ENCODE measurements at places on chromosomes 12 and 14.

DNA sequence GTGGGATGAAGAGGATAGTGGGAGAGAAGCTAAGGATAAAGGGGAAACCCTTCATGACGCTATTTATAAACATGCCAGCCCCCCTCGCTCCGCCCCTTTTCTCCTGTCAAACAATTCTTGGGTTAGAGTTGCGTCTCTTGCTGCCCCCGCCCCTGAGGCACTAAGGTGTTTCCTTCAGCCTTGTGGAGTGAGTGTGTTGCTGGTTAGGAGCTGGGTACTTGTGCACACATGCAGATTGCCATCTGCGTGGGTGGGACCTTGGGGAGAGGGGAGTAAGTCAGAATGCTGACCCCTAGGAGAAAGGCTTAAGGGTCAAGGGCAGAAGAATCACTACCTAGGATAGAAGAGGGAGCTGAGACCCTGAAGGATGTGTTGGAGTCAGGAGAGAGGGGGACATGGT is 5.4 kb downstream of the FOXJ2 start:
- no peak for DNase-seq

GRCh38 chr12:76216585-76217472 is 131.4 kb downstream of the BBS10 start:
- no peak for DNase-seq

DNA sequence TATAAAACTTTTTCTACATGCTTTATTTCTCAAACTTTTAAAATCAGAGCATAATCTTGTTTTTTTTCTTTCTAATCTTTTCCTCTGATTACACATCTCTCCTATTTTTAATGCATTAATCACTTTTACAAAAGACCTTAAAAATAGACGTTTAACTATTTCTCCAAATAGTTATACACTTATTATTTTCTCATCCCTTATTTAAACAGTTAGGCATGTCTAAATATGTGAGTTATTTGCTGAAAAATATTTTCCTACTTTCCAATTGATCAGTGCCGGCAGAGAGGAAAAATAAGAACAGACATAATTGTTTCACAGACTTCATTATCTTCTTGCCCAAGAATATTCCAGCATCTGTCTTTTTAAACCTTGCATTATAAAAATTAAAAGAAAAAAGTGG is 28.7 kb upstream of the RHOJ start:
- DNase-seq = no peak

- no peak for DNase-seq
Measured at GRCh38 chr14:96790706-96791105, 6.5 kb upstream of the VRK1 start.

GRCh38 chr12:11688831-11689230 is 39.4 kb downstream of the ETV6 start:
- no peak for DNase-seq

DNA sequence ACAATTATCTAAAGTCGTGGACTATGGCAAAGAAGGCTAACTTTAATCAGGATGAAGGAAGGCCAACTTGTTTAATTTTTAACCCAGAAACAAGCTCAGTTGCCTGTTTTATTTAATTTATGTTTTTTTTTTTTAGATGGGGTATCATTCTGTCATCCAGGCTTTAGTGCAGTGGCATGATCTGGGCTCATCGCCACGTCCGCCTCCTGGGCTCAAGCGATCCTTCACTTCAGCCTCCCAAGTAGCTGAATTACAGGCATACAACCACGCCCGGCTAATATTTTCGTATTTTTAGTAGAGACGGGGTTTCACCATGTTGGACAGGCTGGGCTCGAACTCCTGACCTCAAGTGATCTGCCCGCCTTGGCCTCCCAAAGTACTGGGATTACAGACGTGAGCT is 19.7 kb downstream of the NUDT4 start:
- no peak for DNase-seq

- DNase-seq = no peak
Measured at GRCh38 chr12:42483521-42483790, 106.1 kb downstream of the PRICKLE1 start.

- no peak for DNase-seq
Measured at GRCh38 chr14:19801118-19801464, 2.5 kb upstream of the OR4N2 start.

DNA sequence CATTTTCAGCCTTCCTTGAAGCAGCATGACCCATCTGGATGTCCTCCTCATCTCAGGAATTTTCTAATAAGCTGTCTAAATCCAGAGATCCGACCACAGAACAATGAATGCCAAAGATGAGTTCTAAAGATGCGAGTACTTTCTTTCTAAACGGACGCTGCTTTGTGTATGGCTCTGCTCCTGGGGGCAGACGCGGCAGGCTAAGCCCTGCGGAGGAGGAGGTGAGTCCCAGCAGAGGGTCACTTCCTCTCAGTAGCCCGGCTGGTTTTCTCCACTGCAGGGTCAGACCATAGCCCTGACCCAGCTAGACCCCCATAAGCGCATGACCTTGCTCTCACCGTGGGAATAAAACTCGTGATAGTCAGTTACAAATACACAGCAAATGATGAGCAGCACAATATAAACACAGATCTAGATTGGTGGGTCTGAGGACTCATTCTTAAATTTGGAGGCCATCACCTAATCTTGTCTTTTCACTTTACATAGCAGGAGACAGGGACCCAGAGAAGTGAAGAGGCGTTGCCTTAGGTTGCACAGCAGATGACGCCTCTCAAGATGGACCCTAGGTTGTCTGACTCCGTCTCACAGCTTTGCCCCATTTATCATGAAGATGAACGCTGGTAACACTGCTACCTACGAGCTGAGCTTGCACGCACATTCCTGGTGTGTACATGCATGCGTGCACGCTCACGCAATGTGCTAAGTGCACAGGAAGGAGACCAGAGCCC is 16.6 kb downstream of the SSH1 start:
- no peak for DNase-seq

GRCh38 chr12:131756441-131756840 is 45.6 kb downstream of the SFSWAP start:
- no peak for DNase-seq

DNA sequence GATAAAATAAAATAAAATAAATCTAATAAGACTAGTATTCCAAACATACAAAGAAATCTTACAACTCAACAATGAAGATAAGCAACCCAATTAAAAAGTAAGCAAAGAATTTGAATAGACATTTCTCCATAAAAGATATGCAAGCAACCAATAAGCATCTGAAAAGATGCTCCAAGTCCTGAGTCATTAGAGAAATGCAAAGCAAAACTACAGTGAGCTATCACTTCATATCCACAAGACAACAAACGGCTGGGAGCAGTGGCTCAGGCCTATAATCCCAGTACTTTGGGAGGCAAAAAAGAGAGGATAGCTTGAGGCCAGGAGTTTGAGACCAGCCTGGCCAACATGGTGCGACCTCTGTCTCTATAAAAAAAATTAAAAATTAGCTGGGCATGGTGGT is 26.8 kb downstream of the ZFYVE1 start:
- DNase-seq = no peak

- no peak for DNase-seq
Measured at GRCh38 chr12:42786400-42787148, 197.0 kb upstream of the PRICKLE1 start.

DNA sequence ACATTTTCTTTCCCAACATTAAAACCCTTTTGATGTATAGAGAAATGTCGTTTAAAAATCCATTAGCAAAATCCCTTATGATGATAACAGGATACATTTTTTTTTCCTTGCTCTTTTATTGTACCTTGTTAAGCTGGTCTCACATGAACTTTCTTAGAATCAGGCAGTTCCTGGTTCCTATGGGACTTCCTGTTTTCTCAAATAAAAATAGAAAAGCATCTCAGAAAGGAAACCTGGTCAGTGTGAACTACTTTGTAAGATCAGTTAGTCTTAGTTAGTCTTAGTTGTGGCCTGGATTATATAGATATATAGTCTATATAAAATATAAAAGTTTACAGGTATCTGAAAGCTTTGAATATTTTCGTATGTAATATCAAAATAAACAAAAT is 40.3 kb downstream of the LEMD3 start:
- DNase-seq = no peak

GRCh38 chr12:10802587-10802986 is at the start of gene TAS2R7:
Gene TAS2R7, minus strand, starts transcription at chr12:10802627. Its CDS starts 57 bp downstream, at chr12:10802570.
- DNase-seq = no peak

DNA sequence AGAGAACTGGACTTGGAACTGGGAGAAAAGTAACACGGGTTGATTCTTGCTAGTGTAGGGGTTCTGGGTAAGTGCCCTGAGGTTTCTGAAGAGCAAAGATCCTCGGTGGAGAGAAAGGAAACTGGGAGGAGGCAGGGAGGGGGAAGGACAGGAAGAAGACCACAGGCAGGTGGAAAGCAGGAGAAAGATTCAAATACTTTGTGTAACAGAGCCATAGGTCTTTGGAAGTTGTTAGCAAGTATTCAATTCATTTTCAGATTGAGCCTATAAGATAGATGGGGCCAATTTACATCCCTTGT is 1.3 kb downstream of the PNP start:
- no peak for DNase-seq

GRCh38 chr12:7112041-7112440 is 3.0 kb upstream of the C1RL start:
- no peak for DNase-seq

GRCh38 chr12:15122344-15122743 is 98.9 kb downstream of the RERG start:
- DNase-seq = no peak

- DNase-seq = no peak
Measured at GRCh38 chr14:68564826-68565759, 227.8 kb downstream of the ZFP36L1 start.

DNA sequence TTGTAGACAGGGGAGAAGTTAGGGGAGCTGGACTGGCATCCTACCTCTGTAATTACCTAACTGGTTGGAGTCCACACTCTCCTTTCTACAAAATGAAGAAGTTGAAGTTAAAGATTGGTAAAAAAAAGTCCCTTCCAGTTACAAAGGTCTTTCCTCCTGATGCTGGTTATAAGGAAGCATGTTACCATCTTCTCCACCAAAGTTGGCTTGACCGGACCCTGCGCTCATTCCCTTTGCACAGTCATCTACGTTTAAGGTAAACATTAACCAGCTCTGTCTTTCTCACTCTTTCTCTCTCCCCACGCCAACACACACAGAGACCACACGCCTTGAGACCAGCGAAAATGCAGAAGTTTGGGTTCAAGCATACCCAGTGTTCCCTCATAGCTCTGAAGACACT is 11.9 kb downstream of the FBLN5 start:
- DNase-seq = no peak

- DNase-seq = no peak
Measured at GRCh38 chr14:100873096-100873482, 30.4 kb downstream of the RTL1 start.

- DNase-seq = no peak
Measured at GRCh38 chr12:87150969-87151662, 878.1 kb downstream of the C12orf50 start.

- DNase-seq = no peak
Measured at GRCh38 chr12:4003576-4003975, 130.4 kb upstream of the PARP11 start.

GRCh38 chr12:9124383-9125031 is 8.8 kb upstream of the A2M start:
- DNase-seq = no peak
